Mesenchymal stem cell (in vitro differentiated cells and primary cell): ENCODE measurements at places on chromosomes 3 and 15.
A peak's percentile ranks its signal among the peaks of the same experiment; 100 is the strongest.

DNA sequence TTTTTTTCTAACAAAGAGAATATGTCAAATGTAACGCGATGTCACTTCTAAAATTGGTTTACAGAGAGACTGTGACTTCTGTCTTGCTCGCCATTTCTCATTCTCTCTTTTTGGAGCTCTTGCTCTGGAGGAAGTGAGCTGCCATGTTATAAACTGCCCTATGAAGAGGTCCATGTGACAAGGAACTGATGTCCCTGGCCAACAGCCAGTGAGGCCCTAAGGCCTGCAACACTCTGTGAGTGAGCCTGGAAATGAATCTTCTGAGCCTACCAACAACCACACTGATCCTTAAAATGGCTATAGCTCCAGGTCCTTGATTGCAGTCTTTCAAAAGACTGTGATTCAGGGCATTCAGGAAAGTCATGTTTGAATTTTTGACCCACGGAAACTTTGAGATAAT, 49.9 kb downstream of the NMD3 start:
- no peak for DNase-seq

DNA sequence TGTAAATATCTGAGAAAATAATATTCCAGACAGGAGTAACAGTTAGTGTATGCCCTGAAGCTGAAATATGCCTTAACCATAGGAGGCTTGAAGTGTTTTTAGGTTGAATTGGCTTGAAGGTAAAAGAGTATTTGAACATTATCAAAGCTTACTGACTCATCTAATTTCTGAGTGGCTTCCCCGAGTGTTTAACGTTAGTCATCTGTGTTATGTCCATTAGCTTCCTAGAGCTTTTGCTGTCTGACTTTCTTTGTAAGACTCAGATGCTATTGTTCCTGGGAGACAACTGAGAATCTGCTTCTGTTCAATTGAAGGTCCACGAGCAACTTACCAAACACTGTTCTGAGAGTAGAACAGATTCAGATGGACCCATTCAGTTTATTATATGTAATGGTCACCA, 656.8 kb upstream of the NECTIN3 start:
- peak; percentile 75 for DNase-seq

- DNase-seq = peak; percentile 20
Observed at GRCh38 chr3:129793319-129793718, 100.2 kb downstream of the TMCC1 start.

- no peak for DNase-seq
Observed at GRCh38 chr3:101512396-101512645, 691 bp downstream of the SENP7 start.

- DNase-seq = no peak
Observed at GRCh38 chr15:36108541-36108940, 470.9 kb upstream of the CDIN1 start.

GRCh38 chr3:14283092-14283812, 104.6 kb downstream of the LSM3 start:
- DNase-seq = no peak

DNA sequence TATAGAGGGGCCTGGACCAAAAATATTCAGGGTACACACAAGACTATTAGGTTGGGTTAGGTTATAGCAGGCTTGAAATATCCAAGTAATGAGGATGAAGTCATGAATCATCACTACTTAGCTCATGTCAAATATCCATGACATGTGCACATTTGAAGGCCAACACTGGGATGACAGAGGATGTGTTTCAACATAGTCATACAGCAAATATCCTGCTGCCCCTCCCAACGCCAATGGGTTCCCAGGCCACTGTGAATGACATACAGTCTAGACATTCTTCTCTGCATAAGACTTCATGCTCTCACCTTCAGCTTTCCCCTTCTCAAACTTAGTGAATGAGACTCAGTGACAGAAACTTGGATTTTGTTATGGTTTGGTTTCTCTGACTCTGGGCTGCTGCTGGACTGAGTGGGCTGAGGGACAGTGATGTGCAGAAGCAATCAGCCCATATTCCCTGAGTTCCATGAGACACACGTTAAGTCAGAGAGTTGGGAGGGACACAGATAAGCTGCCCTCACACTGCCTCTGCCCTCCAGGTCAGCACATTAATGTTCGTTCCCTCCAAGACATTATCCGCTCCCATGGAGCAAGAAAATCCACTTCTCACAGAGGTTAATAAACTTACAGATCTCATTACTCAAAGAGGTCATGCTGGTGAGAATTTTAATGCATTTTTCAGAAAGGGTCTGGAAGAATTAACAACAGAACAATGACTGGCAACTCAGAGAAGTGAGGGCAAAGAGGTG, 15.4 kb downstream of the HOMER2 start:
- DNase-seq = no peak

DNA sequence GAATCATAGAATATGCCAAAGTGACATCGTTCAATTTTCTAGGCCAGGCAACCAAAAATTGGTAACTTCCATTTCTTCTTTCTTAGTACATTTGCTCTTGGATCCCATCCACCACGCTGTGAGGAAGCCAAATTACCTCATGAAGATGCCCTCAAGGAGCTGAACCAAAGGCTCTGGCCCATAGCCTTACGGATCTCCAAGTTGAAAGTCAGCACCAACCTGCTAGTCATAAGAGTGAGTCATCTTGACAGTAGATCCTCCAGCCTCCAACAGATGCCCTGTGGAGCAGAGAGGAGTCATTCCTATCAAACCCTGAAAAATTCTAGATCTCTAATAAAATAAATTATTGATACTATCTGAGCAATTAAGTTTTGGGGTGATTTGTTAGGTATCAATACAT, 322.5 kb upstream of the COL8A1 start:
- no peak for DNase-seq

DNA sequence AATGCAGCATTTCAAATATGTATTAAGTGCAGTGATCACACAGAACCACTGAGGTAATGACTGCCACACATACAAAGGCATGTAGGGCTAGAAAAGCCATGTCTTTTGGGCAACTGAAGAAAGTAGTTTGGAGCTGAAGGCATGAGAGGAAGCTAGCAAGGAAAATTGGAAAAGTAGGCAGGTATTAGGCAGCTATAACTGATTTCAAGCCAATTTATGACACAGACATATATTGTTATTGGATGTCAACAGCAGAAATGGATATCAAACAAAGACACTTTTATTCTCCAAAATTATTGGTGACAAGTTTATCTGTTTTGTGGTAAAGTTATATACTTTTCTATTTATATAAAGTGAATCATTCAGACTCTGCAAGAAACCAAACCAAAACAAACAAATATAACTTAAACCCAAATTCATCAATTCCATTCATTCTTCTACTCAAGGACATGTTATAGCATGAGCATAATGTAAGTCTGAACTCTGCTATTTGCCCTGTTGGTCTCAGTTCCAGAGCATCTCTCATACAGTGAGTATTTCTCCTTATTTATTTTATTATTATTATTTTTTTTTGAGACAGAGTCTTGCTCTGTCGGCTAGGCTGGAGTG, 307.4 kb upstream of the COL8A1 start:
- DNase-seq = peak; percentile 11

DNA sequence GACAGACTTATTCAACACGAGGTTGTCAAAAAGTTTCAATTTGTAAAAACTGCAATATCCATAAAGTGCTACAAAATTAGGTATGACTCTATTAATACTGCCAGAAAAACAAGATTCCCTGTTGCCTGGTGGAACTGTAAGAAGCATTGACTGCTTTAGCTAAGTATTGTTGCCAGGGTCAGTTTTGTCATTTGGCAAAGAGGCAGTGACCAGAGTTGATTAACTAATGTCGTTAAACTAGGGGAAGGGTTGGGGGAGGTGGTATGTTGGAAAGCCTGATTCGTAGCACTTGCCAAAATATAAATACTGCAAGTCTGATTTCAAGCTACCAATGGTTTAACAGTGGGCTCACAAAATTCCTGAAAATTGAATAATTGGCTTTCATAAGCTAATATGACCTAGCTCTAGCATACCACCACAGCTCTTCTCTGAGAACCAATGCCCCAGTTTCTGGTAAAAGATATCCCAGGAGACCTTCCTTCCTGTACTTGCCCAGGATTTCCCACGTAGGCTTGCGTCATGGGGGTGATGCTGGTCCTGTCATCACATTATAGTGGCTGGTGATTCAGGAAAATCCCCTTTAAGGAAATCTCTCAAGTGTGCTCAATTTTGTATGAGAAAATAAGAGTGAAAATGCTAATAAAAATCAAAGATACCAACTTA, 266.4 kb upstream of the TBC1D5 start:
- no peak for DNase-seq

GRCh38 chr15:45523166-45523460, 558 bp upstream of the SLC30A4 start:
- DNase-seq = peak; percentile 46
